SK-N-SH (cell line): ENCODE measurements at places on chromosomes 6 and 20. TPM values are rescaled to one million over a fixed set of nuclear protein-coding genes. Genes with fewer than 3 reads are reported as not detected.

- no peak for DNase-seq
Observed at GRCh38 chr6:31126396-31127175, 6.3 kb upstream of the CDSN start.

- DNase-seq, result no peak
Observed at GRCh38 chr20:54004445-54004844, 65.9 kb downstream of the BCAS1 start.

GRCh38 chr20:45338121-45339030, 9.8 kb downstream of the SDC4 start:
- no peak for DNase-seq

DNA sequence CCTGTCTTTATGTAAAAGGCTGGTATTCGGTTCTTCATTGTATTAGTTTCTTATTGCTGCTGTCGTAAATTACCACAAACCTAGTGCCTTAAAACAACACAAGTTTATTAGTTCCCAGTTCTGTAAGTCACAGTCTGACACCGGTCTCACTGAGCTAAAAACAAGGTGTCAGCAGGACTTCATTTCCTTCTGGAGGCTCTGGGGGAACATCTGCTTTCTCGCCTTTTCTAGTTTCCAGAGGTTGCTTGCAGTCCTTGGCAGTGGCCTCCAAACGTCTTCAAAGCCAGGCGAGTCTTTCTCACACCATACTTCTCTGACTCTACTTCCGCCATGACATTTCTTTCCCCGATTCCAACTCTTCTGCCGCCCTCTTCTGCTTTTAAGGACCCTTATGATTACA, 43.0 kb upstream of the ZFAND3 start:
- no peak for DNase-seq

Gene NKAIN2
- not detected in 2 replicates for polyA plus RNA-seq

Gene SLC2A10
- 12.6 and 14.1 TPM in 2 replicates for polyA plus RNA-seq
